ENCODE measurements at places on chromosomes 12 and 14.

- no peak for DNase-seq
Observed at GRCh38 chr14:104956290-104956890, 21.8 kb downstream of the AHNAK2 start.

DNA sequence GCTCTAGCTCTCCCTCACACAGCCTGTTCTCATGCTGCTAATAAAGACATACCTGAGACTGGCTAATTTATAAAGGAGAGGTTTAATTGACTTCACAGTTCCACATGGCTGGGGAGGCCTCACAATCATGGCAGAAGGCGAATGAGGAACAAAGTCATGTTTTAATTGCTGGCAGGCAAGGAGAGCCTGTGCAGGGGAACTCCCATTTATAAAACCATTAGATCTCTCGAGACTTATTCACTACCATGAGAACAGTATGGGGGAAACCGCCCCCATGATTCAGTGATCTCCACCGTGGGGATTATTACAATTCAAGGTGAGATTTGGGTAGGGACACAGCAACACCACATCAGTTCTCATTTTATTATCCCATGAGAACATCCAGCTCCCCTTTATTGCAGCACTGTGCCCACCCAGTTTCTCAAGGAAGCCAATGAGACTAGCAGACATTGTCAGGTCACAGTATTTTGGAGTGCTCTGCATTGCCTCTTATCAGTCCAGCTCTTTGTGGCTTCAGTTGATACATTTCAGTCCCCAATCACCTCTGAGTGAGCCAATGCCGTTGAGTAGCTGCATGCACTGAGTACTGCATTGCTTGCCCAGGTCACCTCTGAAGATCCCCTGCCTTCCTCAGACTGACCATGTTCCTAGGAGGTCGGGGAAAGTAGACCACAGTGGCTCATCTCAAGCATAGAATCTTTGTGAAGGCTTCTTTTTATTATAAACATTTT, 131.2 kb downstream of the CRADD start:
- no peak for DNase-seq

GRCh38 chr12:103799857-103800771, 40.9 kb downstream of the NT5DC3 start:
- peak; percentile 83 for DNase-seq

DNA sequence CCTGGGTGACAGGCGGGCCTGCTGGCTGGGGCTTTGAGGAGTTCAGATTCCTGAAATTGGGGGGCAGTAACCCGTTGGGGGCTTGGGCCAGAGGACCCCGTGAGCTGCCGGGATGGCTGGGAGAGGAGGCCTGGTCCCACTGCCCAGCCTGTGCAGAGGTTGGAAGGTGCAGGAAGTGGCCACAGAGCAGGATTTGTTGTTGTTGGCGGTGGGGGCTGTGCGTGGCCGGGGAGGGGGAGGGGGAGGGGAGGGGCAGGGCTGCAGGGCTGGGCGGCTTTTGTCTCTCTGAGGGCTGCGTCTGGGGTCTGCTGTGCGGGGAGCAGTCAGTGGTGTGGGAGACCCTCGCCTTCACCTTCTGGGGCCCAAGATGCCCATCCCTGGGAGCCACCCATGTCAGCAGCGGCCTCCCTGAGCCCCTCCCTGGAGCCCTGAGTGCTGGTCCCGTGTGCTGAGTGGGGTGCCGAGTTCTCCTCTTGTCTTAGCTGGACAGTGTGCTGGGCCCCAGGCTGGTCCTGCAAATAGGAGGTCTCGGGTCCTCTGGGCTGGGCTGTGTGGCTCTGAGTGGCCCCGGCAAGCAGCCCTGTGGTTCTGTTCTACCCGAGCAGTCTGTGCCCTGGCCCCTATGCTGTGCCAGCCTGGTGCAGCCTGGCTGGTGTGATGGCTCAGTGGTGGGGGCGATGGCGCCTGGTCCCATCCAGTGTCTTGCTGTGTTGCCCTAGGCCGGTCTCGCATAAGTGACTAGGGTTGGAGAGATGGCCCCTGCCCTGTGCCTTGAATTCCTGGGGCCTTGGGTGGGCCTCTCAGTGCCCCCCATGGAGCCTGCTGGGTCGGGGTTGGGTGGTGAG, 10.3 kb downstream of the KIF26A start:
- DNase-seq = peak; percentile 22

DNA sequence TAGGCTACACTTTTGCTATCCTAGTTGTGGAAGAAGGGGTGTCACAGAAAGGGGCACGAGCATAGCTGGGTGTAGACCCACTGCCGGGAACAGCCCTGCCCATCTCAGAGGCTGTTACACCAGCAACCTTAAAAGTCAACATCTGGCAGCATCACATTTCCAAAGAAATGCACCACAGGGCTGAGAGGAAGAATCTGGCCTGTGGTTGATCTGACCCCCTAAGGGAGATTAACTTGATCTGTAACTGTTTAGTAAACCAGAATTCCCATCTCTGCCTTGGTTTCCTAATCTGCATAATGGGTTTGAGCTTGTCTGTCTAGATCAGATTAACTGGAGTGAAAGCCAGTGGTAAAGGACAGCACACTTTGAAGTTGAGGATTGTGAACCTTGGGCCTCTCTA, 1.3 kb downstream of the LRP1-AS start:
- DNase-seq = no peak

DNA sequence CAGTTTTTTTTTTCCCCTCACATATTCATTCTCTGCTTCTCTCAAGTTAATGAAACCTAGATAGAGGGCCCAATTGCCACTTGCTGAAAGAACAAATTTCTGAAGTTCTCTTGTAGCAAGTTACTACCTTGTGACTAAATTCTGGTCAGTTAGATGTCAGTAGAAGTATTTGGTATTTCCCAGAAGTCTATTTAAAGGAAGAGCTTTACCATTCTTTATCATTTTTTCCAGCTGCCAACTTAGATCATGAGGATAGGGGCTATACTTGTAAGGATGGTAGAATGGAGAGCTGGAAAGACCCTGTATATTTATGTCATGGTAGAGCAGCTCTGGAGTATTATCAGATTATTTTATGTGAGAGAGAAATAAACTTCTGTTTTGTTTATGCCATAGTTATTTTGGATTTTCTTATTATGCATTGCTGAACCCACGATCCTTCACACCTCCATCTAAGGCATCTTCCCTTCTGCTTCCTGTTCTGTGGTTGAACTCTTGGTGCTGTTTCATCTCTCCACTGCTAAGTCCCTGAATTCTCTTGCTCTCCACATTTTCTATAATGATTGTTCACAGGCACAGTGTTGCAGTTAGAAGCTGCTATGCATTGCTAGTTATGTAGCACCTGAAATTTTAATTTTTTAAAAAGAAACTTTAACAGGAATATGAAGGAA, 25.9 kb downstream of the FUT8 start:
- DNase-seq = no peak

DNA sequence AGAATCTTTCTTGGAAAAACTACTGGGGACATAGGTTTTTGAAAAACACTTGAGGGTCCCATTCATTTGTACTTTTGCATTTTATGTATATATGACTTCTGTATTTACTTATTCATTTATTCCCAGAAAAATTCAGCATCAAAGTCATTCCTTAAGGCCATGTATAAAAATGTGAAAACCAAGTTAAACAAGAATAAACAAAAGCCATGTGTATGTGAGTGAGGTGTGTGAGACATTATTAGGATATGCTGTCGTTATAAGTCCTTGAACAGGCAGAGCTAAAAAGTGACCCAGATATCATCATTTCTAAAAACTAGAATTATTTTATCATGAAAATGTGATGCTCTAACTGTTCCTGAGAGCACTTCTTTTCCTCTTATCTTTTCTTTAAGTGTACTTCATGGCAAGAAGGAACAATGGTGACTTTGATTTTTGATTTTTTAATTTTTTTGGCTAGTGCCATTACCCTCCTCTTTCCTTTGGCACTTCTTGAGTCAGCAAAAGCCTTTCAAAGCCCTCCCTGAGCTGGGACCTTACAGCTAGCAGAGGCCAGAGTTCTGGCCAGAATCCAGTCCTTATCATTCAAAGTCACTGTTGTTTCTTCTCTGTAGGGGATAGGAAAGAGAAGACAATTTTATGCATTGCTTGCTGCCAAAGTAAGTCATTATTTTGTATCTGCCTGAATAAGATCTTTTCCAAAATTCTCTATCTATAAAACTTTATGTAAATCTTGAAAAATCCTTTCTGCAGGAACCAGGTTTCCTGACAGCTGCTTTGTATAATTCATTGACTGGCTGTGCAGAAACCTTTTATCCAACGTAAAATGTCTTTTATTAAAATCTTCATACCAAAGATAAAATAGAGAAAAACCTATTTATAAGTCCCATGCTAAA, 419.7 kb upstream of the PRICKLE1 start:
- no peak for DNase-seq

DNA sequence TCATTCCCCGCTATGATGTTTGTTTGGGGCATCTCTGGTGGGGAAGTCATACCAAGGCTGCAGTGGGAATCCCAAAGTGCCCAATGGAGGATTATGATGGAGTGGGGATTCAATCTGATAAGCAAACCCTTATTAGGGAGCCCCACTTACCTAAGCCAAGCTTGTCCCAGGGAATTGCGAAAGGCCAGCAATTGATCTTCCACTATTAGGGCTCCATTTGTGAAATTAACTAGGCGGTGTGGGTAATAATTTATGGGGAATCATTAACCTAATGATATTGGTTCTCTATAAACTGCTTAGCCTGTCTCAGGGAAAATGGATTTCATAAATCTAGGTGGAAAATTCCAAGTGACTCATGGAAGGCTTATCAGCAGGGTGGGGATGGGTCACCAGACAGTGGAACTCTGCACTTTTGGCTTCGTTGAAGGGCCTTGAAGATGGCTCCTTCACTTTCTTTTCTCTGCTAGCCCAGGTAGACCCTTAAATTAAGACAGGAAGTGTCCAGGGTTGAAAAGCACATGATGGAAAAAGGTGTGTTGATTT, 113.0 kb upstream of the WSCD2 start:
- no peak for DNase-seq

- no peak for DNase-seq
Observed at GRCh38 chr12:14886271-14886670, 617 bp upstream of the MGP start.

DNA sequence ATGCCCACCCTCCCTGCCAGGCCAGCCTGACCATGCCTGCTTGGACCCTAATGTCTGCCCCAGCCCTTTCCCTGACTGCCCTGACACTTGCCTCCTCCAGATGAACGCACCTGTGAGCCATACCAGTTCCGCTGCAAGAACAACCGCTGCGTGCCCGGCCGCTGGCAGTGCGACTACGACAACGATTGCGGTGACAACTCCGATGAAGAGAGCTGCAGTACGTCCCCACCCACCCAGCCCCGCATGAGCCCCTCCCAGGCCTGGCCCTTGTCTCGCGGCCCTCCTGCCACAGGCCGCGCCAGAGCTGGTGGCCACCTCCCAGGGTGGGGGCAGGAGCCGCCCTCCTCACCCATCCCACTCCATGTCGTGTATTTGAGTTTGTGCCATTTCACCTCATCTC, 14.3 kb upstream of the NXPH4 start:
- no peak for DNase-seq

DNA sequence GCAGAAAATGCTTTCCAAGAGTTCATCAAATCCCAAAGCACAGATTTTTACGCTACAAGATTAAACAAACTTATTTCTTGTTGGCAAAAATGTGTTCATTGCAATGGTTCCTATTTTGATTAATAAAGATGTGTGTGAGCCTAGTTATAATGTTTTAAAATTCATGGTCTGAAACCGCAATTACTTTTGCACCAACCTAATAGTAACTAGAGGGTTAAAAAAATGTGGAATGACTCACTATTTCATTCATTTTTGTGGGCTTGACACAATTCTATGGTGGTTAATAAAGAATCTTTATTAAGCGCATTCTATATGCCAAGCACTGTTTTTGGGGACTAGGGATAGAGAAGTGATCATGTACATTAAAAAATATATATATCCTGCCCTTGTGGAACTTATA, 38.6 kb upstream of the METAP2 start:
- DNase-seq = no peak

- peak; percentile 58 for DNase-seq
Observed at GRCh38 chr14:103828315-103828967, 18.9 kb downstream of the PPP1R13B start.

GRCh38 chr12:92574051-92574783, 128.6 kb upstream of the PLEKHG7 start:
- no peak for DNase-seq

DNA sequence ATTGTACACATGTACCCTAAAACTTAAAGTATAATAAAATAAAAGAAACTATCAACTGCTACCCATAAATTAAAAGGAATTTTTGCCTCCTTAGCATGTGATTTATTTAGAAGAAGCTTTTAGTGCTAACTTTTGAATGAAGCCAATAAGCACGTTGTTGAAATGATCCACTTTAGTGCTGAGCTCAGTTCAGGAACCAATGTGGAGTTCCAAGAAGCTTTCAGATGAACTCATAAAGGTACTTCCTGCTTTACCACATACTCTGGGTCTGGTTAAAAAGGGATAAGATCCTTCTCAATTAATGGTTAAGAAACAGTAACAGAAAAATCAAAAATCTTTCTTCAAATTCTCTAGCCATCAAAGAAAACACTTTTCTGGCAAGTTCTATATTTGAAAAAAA, 39.4 kb downstream of the TMTC1 start:
- no peak for DNase-seq

DNA sequence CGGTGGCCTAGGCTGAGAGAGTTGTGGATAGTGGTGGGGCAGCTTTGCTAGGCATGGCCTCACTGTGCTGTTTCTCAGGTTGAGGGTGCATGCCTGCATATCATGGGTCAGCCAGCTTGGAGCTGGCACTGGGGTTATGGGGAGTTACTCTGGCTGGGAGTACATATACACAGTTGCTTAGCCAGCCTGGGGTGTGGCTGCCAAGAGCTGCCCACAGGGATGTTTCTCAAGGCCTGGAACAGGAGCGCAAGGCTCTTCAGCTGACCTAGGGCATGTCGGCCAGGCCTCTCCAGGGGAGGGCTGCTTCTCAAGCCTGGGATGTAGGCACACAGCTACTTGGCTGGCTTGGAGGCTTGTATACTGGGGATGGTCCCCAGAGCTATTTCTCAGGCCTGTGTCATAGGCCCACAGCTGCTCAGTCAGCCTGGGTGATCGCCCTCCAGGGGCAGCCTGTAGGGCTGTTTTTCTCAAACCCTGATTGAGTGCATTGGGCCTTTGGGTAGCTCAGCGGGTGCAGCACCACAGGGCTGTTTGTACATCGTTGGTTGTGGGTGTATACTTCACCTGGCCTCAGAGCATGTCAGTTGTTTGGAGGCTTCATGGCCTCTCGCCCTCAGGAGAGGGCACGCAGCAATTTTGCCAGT, 114.9 kb downstream of the METTL25 start:
- DNase-seq = no peak

GRCh38 chr14:104976198-104977007, 1.8 kb downstream of the AHNAK2 start:
- DNase-seq = peak; percentile 91

- no peak for DNase-seq
Observed at GRCh38 chr12:13769966-13770365, 211.4 kb downstream of the GRIN2B start.

DNA sequence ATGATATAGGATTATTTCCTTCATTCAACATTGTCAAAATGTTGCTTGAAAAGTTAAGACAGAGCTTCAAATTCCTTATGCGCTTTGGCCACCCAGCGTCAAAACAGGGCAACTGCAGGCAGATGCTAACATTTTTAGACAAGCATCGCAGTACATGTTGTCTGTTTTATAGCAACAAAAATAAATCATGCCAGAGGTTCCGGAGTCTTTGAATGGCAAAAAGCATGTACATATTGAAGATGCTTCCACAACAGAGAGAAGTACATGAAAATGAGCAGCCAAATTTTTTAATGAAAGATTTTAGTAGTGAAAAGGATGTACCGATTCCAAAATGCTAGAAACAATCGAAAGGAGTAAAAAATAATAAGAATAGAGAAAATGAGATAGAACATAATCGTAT, 49.8 kb upstream of the USP15 start:
- DNase-seq = peak; percentile 57
